Nucleus accumbens (tissue), 56 donors: ENCODE measurements at places on chromosomes 5 and 9.

GRCh38 chr5:176985516-176985915 lies 21.1 kb downstream of the UIMC1 start:
- no peak for DNase-seq

GRCh38 chr5:81533629-81534405 lies 139.9 kb upstream of the ACOT12 start:
- DNase-seq: no peak

GRCh38 chr5:95940758-95941682 lies 20.6 kb downstream of the ELL2 start:
- DNase-seq: peak; percentile 71

DNA sequence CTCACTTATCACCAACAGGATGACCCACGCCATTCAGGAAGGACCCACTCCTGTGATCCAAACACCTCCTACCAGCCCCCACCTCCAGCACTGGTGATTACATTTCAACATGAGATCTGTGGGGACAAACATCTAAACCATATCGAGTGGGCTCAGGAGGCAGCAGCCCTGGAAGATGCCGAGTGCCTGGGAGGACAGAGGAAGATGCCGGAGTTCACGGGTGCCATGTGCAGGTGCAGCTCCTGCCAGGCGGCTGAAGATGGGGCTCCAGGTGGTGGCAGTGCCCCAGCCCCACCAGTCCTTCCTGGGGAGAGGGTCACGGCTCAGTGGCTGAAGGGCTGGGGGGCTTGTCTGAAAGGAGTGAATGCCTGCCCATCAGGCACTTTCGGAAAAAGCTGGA lies 6.1 kb upstream of the CEP72 start:
- DNase-seq: no peak

DNA sequence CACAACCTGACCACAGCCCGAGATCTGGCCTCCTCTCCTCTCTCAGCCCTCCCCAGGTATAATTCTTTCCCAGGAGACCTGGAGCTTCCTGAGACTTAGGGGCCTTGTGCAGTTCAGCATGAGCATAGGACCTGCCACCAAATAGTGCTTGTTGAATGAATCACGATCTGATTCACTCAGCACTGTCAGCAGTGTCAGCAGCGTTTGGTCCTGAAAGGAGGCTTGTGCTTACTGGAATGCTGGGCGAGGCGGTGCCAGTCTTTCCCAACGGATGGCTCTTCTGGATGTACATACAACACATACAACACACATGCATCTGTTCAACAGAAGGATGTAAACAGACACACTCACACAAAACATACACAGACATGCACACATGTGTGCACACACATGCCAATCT lies 173.3 kb downstream of the COL23A1 start:
- no peak for DNase-seq

DNA sequence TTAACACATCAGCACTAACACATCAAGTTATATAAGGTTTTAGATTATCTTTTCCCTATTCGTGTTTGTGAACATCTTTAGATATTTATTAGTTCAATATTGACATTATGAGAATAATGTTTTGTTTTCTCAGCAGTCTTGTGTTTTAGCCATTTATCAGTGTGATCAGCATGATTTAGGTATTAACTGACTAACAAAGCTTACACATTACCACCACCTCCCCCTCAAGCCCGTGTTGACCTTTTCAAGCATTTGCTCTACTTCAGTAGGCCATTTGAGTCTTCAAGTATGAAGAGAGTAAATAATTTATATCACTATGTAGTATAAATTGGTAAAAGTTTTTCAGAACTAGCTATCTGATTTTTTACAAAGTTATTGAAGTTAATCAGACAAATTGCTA lies 6.9 kb downstream of the PBX3 start:
- no peak for DNase-seq
